ENCODE measurements at places on chromosomes 6 and 20.

DNA sequence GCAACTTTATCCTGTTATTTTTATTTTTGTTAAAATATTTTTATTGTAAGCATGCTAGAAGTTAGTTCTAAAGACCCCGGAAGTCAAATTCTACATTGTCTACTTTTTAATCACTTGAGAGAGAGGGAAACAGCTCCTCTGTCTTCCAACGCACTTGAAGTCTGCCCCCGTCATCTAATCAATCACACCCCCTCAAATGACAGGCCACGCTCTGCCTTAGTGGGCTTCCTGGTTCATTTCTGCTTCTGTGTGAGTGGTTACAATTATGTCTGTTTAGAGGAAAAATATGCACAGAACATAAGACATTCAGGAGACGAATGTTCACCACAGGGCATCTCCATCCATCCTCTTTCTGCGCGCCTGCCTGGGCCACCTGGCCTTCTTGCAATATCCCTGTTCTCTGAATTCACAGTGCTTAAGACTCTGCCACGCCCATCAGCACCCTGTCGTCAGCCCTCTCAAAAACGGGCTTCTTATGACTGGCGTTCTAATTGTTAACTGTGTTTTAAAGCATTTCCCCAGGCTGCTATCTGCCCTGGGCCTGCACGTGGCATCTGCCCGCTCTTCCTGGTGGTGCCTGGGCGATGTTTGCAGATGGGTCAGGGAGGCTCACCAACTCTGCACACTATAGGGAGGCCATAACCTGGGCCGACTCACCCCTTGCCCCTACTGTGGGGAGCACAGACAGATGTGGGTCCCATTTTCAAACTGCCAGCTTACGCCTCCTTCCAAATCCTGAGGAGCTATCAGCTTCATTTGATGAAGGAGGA lies 15.4 kb downstream of the DACT2 start:
- no peak for DNase-seq

GRCh38 chr20:5471368-5471767 lies 154.6 kb upstream of the PROKR2 start:
- no peak for DNase-seq

GRCh38 chr20:35174458-35175216 lies 2.8 kb downstream of the PROCR start:
- no peak for DNase-seq

GRCh38 chr6:128899341-128900050 lies 16.6 kb downstream of the LAMA2 start:
- no peak for DNase-seq

DNA sequence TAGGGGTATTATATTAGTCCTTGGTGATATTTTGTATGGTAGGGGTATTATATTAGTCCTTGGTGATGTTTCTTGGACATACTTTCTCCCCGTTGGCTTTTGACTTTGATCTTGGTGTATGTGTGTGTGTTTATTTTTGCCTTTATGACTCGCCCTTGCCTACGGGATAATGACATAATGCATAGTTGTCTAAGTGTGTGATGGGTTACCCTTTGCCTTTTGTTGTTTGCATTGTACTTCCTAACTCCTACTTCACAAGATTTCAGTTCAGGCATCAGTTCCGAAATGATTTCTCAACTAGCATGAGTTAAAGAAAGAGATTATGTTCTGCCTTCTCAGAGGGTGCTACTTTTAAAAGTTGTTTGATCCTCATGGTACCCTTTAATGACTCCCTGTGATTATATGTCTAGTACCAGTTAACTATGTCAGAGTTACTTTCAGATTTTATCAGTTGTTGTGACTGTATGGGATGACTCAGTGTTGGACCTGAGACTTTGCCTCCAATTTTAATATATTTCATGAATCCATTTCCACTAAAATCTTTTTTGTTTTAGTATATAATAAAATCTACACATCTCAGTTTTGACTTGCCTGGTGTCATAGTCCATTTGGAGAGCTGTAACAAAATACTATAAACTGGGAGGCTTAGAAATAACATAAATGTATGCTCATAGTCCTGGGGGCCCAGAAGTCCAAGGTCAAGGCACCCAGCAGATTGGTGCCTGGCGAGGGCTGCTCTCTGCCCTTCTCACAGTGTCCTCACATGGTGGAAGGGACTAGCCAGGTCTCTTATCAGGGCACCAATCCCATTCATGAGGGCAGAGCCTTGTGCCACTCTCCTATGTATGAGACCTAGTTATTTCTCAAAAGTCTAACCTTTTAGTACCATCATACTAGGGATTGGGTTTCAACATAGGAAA lies 34.1 kb downstream of the CDYL start:
- DNase-seq, result no peak

- no peak for DNase-seq
Observed at GRCh38 chr6:121584586-121585369, 149.3 kb downstream of the GJA1 start.

- no peak for DNase-seq
Observed at GRCh38 chr6:36818756-36819155, 20.5 kb downstream of the CPNE5 start.

- DNase-seq, result no peak
Observed at GRCh38 chr6:21891080-21891479, 297.5 kb downstream of the SOX4 start.

- no peak for DNase-seq
Observed at GRCh38 chr6:12602951-12603672, 113.5 kb upstream of the PHACTR1 start.

DNA sequence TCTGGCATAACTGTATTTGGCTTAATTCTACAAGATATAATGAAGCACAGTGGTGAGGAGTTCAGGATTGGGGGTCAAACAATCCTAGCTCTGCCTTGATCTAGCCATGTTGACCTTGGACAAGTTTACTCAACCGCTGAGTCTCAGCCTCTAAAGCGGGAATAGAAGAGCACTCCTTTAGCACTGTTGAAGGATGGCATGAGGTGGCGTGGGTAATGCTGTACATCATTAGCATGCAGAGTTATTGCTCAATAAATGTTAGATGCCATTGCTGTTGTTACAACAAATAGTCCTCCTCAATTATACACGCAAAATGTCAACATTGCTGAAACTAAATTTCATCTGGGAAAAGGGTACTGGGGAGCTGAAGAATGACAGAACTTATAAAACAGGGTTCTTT lies 78.6 kb downstream of the KIF13A start:
- DNase-seq, result no peak

DNA sequence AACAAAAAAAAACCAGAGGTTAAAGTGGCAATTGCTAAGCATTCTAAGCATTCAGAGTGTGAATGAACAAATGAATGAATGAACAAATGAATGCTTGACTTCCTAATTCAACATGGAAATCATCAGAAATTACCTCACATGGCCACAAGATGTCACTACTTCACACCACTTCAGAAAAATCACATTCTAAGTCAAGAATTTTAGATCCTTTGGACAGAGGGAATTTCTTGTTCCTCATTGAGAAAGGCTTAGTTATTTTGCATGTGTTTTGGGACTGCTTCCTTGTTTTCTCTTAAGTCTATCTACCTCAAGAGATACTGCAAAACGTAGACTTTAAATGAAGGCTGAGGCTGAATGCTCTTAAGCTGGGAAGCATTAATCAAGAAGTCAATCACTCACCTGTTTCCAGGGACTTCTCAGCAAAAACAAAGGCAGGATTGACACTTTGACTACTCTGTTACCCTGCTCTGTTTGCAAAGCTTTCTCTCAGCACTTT lies 120.2 kb downstream of the MBOAT1 start:
- DNase-seq, result no peak

- no peak for DNase-seq
Observed at GRCh38 chr6:30231067-30231466, 17.9 kb upstream of the TRIM26 start.

GRCh38 chr20:60993433-60994044 lies 258.5 kb upstream of the CDH4 start:
- DNase-seq, result no peak

DNA sequence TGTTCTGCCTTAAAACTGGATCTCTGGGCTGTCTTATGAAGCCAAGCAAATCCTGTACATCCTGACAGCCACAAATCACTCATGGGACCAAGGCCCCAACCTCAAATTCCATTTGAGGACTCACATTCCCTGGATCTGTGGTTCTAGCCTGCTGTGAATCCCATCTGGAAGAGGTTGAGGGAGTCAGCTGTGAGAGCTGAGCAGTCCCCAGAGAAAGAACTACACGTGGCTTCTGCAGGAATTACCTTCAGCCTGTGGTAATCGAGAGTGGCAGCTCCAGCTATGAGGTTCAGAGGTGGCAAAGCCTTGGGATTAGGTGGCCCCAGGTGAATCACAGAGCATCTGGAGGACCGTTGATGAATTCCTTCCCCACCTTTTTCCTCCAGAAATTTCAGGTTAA lies 245.2 kb downstream of the SLC24A3 start:
- DNase-seq, result no peak

DNA sequence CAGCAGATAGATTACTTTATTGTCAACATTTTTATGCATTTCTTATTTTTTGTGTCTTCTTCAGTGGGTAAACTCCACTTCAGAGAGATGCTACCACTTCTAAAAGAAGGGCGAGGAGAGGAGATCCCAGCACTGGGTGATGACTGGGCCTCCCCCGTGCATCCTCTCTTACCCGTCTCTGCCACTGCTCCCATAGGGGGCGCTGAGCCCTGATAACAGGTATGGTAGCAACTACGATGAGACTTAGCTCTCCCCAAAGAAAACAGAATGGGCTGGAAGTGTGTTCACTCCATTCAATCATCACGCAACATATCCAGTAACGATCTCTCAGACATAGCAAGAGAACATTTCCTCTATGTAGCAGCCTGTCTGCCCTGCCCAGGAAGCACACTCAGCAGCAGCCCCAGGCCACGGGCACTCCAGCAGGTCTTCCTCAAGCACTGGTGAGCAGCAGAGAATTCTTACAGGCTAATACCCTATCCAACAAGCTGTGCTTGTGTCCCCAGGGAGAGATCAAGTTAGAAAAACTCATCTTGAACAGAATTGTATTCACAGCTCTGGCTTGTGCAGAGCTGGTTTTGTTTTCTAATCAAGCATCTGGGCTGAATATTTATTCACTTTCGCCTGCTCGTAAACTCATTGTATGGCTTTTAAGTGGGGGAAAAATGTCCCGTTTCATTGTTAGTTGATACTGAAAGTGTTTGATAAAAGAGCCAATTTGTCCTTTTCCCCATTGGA lies 533.1 kb upstream of the CDH4 start:
- DNase-seq, result peak; percentile 2

DNA sequence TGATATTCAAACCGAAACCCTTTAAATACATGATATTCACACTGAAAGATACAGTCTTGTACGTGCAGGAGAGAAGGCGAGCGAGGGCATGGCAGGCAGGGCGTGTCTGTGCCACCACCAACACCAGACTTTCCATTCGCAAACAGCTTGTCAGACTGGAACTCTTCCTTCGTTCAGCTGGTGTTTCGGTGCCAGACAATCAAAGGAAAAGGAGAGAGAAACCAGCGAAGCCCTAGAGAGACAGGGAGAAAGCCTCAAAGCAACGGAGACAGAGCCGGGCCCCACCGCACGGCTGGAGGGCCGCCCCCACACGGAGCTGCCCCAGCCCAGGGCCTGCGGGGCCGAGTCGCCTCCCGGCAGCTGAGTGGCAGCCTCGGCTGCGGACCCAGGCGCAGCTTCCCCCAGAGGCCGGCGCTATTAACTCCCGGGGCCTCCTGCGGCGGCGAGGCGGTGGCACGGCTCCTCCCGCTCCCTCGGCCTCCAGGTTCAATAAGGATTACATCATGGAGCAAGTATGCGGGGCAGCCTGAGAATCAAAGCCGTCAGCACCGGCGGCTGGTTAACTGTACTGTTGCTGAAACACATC lies 32.1 kb upstream of the NR2E1 start:
- DNase-seq, result no peak

GRCh38 chr6:40232698-40233097 lies 298.4 kb upstream of the MOCS1 start:
- no peak for DNase-seq
